KBM-7 (cell line): ENCODE measurements at places on chromosomes 5 and 9.

DNA sequence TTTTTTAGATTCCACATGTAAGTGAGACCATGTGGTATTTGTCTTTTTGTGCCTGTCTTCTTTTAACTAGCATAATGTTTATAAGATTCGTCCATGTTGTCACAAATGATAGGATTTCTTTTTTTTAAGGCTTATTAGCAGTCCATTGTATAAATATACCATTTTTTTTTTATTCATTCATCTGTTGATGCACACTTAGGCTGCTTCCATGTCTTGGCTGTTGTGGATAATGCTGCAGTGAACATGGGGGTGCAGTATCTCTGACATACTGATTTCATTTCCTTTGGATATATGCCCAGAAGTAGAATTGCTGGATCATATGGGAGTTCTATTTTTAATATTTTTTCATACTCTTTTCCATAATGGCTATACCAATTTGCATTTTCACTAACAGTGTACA is 48.7 kb downstream of the KIAA1958 start:
- DNase-seq = no peak

DNA sequence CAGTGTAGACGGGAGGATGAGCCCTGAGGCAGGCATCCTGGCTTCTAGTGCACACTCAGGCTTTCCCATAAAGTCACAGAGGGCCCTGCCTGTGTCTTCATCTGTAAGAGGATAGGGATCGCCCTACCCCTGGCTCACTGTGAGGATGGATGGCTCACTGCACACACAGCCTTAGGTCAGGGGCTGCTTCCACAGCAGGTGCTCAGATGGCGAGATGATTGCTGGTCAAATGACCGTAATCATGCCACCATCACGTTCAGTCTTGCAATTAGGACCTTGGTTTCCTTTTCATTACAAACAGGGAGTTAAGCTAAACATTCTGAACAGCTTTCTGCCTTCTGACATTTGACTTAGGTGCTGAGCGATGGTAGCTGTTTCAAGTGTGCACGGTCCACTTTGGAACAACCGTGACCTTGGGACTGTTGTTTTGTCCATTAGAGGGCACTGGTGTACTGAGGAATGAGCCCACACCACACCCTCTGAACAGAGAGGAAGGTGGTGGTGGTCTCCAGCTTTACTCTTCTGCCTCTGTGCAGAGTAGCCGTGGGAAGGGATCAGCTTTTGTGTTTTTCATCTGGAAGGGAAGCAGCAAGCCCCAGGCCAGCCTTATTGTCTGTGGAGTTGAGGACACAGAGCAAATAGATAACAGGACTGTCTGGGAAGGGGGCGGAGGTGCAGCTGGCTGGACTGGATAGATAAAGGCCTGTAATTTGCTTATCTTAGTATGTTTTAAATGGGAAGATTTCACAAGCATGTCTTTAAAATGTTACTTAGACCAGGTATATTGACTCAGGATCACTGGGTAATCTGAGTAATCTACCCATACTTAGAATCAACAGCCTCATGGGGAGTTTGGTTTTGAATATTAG is 183.1 kb downstream of the TRIO start:
- DNase-seq = peak; percentile 37

DNA sequence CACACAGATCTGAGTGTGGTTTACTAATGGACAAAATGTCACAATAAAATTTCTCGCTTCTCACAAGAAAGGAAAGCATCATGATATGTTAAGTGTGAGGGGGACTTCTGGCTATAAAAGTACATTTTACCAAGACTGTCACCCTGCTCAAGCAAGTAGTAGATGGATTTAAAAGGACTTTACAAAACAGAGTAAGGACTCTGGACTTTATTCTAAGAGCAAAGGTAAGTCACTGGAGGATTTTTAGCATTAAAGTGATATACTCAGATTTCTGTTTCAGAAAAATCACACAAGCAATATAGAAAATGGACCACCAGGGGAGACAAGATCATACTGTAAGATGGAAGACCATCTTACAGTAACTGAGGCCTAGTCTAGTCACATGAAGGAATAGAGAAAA is 19.7 kb downstream of the FANCC start:
- no peak for DNase-seq

DNA sequence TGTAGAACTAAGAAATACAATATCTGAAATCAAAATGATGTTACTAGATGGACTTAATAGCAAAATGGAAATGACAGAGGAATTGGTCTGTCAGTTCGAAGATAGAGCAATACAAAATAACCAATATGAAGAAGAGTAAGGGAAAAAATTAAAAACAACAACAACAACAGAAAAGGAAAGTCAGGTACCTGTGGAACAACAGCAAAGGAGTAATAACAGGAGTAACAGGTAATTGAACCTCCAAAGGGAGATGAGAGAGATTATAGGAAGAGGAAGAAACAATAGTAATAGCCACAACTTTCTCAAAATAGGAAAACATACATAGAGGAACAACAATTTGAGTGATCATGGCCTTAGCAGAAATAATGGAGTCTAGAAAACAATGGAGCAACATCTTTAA is 13.7 kb downstream of the POLK start:
- DNase-seq = no peak

DNA sequence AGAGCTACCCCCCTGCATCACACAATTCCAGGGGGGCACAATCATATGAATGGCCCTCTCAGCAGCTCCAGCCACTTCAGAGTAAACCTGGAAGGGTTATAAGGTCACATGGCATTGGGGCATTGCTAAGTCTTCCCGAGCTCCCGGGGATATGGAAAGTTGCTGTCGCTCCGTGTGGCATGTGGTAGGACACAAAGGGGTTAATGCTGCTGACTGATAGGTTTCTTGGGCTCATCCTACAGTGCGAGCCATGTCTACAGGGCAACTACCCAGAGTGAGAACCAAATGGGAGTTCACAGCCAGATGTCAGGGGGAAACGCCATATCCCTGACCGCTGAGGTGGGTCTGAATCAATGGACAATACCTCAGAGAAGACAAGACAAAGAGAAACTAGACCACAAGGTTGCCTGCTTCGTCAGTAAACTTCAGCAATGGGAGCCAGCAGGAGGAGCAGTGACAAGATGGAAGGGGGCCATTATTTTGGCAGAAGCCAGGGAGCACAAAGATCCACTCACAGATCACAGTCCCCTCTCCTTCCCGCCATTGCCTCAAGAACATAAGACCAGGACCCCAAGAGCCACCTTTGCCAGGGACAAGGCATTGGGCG is 52.4 kb upstream of the SHISAL2B start:
- no peak for DNase-seq

DNA sequence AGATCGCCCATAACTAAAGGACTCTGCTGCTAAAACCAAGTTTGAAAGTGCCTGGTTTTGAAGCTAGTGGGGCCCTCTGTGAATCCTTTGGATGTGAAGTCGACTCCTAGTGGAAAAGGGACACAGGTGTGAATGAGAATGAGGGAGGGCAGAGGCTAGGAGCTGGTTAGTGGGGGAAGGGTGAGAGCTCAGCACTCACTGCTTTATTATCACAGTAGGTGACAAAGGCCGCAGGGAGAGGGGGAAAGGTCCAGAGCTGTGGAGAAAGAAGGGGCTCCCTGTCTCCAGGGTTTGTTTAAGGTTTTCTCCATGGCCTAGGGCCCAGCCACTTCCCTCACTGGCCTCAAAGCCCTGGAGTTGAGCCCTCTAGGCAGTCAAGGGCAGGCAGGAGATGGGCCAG is 3.5 kb downstream of the HDHD3 start:
- no peak for DNase-seq

DNA sequence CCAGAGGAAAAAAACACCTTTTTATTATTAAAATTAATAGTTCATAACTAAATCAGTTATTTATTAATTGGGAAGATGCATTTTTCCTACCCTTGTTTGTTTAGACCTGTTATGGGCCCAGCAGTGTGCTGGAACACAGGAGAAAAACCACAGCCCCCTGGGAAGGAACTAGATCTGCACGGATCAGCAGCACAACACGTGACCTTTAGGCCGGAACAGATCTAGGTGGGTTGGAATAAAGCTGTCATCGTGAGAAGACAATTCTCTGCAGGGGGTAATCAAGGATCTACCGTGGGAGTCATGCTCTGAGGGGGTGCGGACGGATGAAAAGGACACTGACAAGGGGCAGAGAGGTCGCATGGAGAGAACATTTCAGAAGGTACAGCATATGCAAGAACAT is 95.8 kb upstream of the SPATA31C2 start:
- DNase-seq = no peak
